ENCODE measurements at places on chromosomes 1 and 21. TPM values are rescaled to one million over a fixed set of nuclear protein-coding genes. Genes with fewer than 3 reads are reported as not detected.

The FLG gene
- total RNA-seq: not detected

The PLA2G2C gene
- total RNA-seq: not detected

The U2AF1 gene
- total RNA-seq: 18.0 TPM

The TDRD10 gene
- total RNA-seq: 2.3 TPM

The S100A16 gene
- total RNA-seq: 86.7 TPM

The SMCP gene
- not detected for total RNA-seq

The RSPH1 gene
- total RNA-seq: 5.6 TPM

The HTR6 gene
- not detected for total RNA-seq

The NDUFS2 gene
- total RNA-seq: 82.5 TPM

The MYBPH gene
- not detected for total RNA-seq

The NUP210L gene
- 0.06 TPM for total RNA-seq

The CLSTN1 gene
- total RNA-seq: 287 TPM

The LCE1D gene
- total RNA-seq: not detected

The CACNA1S gene
- total RNA-seq: not detected

The SPOCD1 gene
- total RNA-seq: 1.8 TPM

The GBP7 gene
- not detected for total RNA-seq

The ADAMTS1 gene
- 74.7 TPM for total RNA-seq

The TNFSF4 gene
- 1.5 TPM for total RNA-seq

The PIK3R3 gene
- total RNA-seq: 22.0 TPM

The PLEKHN1 gene
- 1.8 TPM for total RNA-seq

The SH2D2A gene
- 5.4 TPM for total RNA-seq

The UTS2 gene
- total RNA-seq: not detected

Data from mucosa of gallbladder (tissue), 1 donor.